ENCODE measurements at places on chromosomes 5 and 9.

DNA sequence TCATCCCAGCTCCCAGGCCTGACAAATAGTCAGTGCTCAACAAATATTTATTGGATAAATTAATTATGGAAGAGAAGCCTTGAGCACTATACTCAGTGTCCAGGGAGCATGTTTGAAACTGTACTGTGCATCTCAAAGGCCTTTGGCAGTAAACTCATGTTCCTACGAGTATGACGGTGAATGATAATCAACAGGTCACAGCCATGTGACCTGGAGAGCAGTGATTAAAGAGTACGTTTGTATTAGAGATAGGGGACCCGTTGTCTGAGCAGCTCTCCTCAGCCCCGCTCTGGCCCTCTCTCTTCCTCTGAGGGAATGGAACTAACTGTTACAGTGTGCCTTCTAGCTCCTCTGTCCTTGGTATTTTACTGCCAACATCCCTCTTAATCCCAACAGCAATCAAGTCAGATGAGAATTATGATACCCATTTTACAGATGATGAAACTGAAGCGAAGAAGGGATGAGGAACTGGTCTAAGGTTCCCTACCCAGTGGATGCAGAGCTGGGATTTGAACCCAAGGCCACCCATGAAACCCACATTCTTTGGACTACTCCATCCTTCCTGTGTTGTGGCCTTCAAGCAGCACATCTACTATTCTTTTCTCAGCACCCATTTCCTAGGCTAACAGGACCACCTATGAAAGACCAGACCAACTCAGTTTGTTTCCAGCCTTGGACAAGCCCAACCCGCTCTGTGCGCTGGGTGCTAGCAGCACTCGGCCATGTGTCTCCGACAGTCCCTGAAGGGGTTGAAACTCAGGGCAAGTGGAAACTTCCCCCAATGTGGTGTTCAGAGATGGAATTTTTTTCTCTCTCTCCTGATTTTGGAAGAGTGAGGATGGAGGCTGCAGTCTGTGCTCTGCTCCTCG lies 34.9 kb downstream of the SPRY4 start:
- DNase-seq: no peak

DNA sequence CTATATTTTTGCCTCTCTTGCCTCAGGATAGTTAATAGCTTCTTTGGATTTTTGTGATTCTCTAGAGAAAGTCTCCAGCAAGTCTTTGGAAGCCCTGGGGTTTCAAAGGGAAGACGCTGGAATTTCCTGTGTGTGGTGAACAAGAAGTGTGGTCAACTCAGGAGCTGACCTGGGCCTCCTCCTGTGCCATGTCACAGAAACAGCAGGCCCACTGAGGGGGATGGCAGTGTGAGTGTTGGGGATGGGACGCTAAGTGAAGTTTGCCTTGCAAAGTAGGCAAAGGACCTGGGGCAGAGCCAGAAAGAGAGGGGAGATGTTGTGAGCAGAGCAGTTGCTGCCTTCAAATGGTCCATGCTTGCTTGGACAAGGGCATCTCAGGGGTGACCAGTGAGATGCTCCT lies 226.3 kb downstream of the DMRT2 start:
- DNase-seq: no peak

DNA sequence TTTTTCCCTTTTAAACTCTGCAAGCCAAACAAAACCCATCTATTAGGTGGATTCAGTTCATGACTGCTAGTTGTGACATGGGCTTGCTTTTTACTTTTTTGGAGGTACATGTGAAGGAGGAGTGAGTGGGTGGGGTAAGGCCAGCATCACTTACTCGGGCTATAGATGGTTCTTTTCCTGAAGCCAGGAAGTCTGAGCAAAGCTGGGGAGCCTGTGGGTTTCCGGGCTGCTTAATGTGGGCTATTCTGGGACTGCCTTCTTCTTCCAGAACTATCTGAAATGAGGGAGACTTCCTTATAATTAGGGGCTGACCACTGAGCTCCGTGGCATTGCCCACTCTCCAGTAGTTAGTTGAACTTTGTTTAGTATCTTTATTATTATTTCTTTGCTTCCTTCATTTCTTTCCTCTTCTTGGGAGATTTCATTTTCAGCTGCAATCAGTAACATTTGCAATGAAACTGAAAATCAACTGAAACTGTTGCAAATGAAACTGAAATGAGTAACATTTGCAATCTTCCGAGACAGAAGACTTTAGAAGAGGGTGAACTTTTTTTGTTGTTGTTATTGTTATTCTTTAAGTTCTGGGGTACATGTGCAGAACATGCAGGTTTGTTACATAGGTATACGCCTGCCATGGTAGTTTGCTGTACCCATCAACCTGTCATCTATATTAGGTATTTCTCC lies 204.9 kb downstream of the LRRC70 start:
- no peak for DNase-seq

- no peak for DNase-seq
Observed at GRCh38 chr5:11009576-11009975, 248.5 kb upstream of the DAP start.

DNA sequence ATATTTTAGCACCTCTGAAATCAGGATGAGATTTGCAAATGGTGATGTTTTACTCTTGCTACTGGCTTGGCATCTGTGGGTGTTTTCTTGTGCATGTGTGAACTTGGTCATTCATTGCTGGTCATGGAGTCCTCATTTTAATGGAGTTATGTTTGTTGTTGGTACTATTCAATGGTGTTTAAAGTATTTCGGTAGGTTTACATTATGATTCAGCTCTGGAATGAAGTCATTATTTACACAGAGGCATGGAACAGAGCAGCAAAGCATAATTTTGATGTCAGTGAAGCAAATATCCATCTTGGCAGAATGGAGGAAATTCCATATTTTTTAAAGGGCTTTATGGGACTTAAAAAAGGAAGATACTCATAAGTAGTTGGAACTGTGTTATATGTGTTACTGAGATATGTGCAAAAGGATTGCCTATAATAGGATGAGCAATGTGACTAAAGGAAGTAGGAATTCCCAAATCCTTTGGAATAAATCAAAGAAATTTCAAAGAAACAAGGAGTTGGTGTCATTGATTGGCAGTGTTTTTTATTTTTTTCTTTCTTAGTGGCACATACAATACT lies 147.4 kb downstream of the ACTBL2 start:
- no peak for DNase-seq

GRCh38 chr9:132970324-132971062 lies 8.0 kb upstream of the GFI1B start:
- no peak for DNase-seq

- DNase-seq: no peak
Observed at GRCh38 chr5:5217371-5217770, 77.2 kb downstream of the ADAMTS16 start.

GRCh38 chr5:79971156-79971555 lies 19.9 kb downstream of the MTX3 start:
- DNase-seq: no peak

- DNase-seq: no peak
Observed at GRCh38 chr9:14393418-14393817, 79.5 kb upstream of the NFIB start.

- DNase-seq: no peak
Observed at GRCh38 chr9:127540664-127541041, 71.4 kb upstream of the STXBP1 start.

DNA sequence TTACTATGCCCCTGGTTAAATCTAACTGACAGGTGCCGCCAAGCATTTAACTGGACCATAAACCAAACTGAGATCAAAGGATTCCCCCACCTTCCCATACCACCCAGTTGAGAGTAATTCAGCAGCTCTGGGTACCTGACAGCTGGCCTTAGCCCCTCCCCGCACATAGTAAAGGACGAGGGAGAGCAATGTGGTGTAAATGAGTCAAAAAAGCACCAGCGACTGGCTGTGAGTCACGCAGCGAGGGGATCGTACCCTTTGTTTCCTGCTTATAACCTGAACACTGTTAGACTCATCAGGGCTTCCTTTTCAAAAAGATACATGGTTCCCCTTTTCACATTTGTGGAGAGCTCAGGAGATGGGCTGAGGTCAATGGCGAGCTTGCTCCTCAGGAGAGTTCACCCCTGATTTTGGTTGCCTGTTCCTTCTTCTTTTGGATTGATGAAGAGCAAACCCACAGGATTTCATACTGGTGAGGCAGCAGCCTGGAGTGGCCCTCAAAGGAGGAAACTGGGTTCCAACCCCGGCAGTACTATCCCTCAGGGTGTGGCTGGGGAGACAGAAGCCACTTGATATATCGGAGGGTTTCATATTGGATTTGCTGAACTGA lies 71.5 kb downstream of the ANKRD33B start:
- no peak for DNase-seq

GRCh38 chr9:97651646-97652045 lies 18.0 kb downstream of the NCBP1 start:
- DNase-seq: no peak

DNA sequence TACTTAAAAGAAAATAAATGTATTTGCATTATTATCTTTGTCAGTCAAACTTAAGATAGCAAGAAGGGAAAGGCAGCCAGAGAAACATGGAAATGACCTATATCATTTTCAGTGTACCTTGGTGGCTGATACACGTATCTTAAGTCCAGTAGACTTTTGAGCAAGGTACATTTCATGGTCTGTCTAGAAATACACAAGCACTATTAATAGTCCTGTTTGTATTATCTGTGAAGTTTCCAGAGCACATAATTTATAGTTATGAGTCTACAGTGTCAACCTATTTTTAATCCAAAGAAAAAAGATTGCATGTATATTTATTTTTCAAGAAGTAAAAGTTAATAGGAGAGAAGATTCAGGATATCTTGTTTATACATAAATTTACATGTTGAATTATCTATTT lies 95.7 kb downstream of the IZUMO3 start:
- DNase-seq: no peak

All from mesothelial cell of epicardium (in vitro differentiated cells).